Common myeloid progenitor, CD34-positive (primary cell): ENCODE measurements at places on chromosomes 11 and 22.

- DNase-seq: peak; percentile 65
These were observed 42.9 kb downstream of the PC start for GRCh38 chr11:66915046-66915832.

DNA sequence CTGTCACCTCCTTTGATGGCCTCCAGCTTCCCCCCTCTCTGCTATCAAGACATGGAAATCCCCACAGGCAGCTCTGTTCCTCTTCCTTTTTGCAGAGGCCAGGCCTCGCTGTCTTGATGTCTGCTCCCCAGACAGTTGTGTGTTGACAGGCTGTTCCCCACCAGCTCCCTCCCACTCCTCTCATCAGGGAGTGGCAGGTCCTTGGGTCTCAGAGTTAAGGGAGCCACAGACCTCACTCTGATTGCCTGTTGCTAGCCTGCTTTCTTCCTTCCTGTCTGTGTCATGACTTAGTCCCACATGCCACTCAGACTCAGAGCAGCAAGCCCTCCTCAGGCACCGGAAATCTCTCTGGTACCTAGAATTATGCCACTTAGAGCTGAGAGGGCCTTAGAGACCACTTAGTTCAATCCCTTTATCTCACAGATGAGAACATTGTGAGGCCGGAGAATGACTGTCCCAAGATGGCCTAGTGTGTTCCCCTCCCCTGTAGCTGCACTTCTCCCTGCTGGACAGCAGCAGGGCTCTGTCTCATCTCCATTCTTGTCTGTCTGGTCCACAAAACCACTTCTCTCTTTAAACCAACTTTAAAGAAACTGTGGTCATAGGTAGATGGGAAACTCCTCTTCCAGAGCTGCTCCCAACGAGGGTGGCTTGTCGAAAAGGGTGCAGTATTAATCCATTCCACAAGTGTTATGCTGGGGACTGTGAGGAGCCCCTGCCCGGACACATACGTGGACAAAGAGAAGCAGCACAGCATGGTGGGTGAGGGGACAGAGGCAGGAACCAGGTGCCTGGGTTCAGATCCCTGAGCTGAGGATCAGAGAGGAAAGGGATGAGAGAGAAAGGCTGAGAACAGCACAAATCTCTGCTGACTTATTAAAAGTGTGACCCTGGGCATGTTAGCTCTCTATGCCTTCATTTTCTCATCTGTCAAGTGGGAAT, 4.2 kb downstream of the AMPD3 start:
- DNase-seq: peak; percentile 77

- no peak for DNase-seq
These were observed 11.9 kb downstream of the PLAAT2 start for GRCh38 chr11:63551091-63551888.

- DNase-seq: no peak
These were observed 698.4 kb downstream of the TBC1D22A start for GRCh38 chr22:47460861-47461260.
